ENCODE measurements at places on chromosomes 16 and 17. TPM values are rescaled to one million over a fixed set of nuclear protein-coding genes. Genes with fewer than 3 reads are reported as not detected.

DNA sequence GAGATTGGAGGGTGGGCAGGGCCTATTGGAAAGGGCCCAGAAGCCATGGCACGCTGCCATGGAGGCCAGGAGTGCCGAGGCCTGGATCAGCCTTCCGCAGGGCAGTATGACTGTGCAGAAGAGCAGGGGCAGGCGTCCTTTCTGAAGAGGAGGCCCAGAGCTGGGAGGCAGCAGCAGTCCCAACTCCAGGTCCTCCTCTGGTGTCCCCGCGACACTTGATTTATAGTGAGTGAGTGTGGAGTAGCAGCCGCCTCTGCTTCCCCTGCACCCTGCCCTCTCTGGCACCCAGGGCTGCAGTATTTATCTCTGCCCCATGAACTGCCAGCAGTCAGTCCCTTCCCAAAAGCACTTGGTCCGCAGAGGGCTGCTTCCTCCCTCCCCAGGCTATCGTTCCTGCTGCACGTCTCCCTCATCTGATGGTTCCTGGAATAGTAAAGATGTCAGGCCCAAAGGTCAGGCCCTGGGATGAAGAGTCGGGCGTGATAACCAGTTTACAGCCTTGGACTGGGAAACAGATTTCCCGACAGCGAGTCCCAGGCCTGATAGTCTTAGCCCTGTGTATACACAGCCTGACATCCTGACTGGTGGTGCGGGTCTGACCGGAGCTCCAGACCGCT is 32.9 kb downstream of the PGS1 start:
- DNase-seq, result peak; percentile 67

GRCh38 chr16:85335584-85336491 is 223.6 kb upstream of the CIBAR2 start:
- no peak for DNase-seq

GRCh38 chr17:82300707-82301270 is 16.6 kb downstream of the CD7 start:
- DNase-seq, result peak; percentile 35

DNA sequence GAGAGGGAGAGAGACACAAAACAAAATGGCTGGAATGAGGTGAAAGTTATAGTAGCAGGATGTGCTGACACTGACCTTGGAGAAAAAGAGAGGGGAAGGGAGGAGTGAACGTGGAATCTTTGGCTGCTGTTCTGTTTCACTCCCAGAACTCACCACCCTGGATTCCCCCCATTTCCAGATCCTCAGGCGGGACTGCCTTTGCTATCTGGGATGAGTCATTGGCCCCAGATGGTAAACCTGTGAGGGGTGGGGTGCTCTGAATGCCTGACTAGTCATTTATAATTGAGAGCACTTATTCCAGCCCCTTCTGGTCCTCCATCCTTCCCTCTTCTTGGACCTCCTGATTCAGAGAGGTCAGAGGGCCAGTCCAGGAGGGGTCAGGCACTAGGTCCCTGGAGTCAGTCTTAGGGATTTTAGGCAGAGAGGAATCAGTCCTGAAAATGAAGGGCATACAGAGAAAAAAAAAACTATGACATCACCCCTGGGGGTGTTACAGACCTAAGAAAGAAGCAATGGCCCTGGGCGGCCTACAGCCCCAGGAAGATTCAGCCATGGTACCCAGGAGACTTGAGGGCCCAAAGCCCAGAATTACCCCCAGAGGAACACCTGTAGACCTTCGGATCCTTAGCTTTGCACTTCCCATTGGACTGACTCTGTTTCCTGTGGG is 2.2 kb upstream of the ZG16 start:
- DNase-seq, result no peak

DNA sequence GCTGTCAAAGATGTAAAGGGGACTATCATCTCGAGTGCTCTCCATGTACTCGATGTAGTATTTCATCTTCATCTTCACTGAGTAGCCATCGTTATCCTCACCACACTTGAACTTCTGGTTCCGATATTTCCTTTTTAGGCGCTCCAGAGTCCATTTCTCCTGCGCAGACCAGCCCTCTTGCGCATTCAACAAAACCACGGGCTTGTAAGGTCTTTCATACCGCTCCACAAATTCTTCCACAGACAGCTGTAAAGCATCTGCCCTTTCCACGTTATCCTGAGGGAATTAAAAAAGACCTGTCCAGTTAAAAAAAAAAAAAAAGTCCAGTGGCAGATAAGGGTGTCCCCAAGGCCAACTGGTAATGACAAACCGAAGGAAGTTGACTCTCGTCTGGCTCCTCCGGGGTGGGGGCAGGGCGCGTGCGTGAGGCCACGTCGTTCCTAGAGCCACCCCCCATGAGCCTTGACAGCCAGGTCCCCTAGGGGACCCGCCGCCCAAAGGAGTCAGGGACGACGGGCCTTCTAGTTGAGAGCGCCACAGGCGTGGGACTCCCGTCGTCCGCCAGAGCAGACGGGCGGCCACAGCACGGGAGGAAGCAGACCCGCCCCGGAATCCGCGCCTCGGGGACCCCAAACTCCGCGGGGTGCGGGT is 701 bp downstream of the JMJD6 start:
- peak; percentile 59 for DNase-seq

GRCh38 chr16:30567160-30567990 is 4.1 kb downstream of the ZNF688 start:
- DNase-seq, result no peak

DNA sequence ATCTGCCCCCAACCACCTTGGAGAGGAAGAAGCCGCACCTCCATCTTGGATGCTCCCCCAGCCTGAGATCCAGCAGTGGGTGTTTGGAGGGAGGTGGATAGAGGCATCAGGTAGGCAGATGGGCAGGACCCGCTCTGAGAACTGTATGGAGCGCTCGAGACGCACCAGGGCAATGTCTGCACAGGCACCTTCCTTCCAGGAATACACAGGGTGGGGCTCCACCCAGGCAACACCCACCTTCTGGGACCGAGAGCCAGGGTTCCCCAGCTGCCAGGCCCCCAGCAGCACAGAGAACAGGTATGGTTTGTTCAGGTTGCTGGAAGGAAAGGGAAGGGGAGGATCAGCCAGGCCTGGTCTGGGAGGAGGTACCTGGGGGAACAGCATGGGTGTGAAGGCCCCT is 2.4 kb downstream of the PRSS22 start:
- DNase-seq, result no peak

DNA sequence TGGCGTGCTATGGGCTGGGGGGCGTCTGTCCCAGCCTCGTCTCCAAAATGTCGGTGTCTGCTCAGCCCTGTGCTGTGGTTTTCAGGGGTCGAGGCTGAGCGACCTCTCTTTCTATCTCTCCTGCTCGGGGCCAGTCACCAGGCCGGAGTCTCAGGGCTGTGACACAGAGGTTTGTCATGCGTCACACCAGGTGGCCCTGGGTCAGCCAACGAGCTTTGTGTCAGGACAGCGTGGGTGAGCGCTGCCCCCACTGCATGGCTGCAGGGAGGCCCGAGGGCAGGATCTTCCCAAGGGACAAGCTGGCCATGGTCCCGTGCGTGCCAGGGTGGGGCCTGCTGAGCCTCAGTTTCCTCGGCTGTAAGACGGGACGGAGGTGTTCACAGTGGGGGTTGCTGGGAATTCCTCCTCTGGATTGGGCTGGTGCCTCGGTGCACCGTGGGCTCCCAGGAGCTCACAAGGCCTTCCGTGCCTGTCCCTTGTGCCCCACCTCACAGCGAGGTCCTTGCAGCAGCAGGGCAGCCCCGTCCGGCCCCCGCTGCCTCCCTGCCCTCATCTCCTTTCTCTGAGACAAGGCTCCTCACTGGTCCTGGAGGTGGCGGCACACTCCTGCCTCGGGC is 50.5 kb downstream of the CBFA2T3 start:
- DNase-seq, result no peak

DNA sequence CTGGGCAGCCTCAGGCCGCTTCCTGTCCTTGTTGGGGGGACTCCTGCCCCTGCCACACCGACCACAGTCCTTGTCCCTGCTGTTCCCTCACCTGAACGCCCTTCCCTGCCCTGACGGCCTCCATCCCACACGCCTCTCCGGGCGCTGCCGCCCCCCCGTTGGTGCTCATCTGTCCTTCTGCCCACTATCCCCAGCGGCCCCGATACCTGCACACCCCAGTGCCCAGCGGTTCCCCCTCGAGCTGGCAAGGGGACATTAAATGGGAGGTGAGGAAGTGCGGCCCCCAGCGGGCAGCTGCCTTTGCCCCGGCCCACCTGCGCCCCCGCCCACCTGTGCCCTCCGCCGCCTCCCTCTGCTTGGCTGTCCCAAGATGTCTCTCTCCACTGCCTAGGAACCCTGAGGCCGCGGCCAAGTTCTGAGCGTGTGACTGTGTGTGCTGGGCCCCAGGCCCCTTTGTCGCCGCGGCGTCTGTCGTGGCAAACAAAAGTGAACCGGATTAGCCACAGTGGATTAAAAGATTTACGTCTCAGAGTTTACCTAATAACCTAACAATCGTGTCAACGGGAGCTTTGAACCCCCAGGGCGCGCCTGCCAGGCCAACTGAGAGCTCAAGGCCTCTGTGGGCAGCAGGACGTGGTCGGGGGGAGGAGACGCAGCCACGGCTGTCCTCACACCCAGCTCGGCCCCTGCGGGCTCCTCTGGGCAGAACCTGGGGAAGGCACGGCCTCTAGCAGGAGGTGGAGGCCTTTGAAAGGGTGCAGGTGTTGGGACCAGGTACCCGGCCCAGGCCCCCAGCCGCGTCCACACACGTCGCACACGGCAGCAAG is 7.6 kb upstream of the AXIN1 start:
- no peak for DNase-seq

DNA sequence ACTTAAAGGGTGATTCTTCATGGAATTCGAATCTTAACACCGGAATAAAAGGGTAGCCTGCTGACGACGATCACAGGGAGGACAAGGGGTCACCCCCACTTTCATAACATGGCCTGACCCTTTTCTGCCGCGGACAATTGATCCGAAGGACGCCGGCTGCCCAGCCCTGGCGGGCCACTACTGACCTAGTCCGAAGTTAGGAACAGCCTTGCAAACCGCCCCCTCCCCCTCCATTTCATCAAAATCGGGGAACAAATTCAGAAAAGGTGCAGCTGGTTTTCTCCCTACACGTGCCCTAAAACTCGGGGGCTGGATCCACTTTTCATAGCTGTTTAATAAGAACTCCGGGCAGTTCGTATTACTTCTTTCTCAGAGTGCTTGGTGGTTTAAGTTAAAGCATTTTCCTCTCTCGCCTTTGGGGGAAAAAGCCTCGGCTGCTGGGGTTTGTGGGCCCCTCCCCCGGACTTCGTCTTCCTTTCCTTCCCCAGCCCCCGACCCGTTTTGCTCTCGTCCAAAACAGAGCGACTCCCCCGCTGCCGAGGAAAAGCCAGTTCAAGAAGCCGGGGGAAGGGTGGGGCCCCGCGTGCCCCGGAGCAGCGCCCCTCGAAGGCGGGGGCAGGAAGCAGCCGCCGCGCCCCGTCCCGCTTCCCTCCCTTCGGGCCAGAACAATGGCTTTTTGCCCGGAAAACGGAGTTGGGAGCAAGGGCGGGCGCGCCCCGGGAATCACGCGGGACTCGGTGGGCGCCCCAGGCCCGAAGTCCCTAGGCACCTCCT is 641 bp upstream of the CBX2 start:
- peak; percentile 44 for DNase-seq

- DNase-seq, result no peak
These were observed 7.4 kb upstream of the NUDT16L1 start for GRCh38 chr16:4685776-4686496.

- no peak for DNase-seq
These were observed 43.3 kb downstream of the TIMM22 start for GRCh38 chr17:1040216-1040600.

DNA sequence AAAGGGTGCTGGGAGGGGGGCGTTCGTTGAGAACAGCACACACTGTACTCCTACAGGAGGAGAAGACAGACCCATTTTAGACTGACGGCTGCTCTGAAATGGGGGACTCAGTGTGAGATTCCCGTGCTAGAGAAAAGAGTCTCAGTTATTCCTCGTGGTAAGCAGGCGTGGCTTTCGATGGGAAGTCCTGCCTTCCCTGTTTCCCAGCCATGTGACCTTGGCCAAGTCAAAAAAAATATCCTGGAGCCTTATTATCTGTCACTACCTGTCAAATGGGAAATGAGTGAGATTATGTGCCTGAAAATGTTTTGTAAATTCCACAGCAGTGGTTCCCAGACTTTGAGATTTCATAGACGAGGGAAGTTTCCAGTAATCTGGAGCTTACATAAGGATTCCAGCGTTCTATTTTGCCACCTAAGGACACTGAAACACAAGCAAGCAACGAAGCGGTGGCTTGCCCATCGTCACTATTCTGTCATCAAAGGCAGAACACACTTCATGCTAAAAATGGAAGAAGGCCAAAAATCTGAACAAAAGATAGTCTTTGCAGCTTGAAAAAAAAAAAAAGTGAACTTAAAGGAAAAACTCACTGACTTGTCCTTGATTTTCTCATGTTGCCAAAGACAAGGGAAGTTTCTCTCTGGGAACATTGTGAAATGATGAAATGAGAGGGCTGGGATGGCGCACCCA is 253.4 kb upstream of the RPL38 start:
- DNase-seq, result no peak

GRCh38 chr17:4946312-4946976 is 1.9 kb downstream of the PFN1 start:
- no peak for DNase-seq

DNA sequence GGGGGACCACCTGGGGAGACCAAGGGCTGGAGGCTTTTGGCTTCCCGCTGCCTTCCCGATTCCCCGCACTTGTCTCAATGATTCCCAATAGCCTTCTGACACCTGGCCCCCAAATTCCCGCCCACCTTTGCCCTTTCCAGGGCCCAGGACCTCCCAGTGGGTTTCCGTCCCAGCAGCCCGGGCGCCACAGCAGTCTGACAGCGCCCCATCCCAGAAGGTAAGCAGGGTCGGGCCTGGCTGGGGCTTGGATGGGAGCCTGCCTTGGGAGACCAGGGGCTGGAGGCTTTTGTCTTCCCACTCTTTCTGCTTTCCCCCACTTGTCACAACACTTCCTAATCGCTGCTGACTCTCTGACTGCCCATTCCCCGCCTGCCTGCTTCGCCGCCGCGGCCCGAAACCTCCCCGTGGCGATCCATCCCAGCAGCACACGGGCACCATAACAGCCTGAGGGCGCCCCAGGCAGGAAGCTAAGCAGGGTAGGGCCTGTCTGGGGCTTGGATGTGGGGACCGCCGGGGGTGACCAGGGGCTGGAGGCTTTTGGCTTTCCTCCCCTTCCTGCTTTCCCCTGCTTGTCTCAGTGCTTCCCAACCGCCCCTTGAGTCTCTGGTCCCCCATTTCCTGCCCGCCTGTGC is 2289.3 kb downstream of the TP53TG3F start:
- no peak for DNase-seq

The KRTAP17-1 gene
- total RNA-seq, result not detected

The RSKR gene
- total RNA-seq, result 20.1 TPM

The CFAP52 gene
- not detected for total RNA-seq

The NUPR1 gene
- total RNA-seq, result 4.9 TPM

The CPNE7 gene
- total RNA-seq, result 1.5 TPM

The RHBDL3 gene
- total RNA-seq, result not detected

The HOXB13 gene
- not detected for total RNA-seq

The ABI3 gene
- 35.2 TPM for total RNA-seq
